ENCODE measurements at places on chromosomes 5 and 9. TPM values are rescaled to one million over a fixed set of nuclear protein-coding genes. Genes with fewer than 3 reads are reported as not detected.

NSD1 gene
- total RNA-seq, result 18.9 TPM

NIPAL4 gene
- 10.9 TPM for total RNA-seq

CD180 gene
- total RNA-seq, result not detected

ADAMTS2 gene
- 0.10 TPM for total RNA-seq

CNTNAP3B gene
- total RNA-seq, result 15.8 TPM

CTNND2 gene
- not detected for total RNA-seq

PCDHB9 gene
- not detected for total RNA-seq

CDKN2A gene
- not detected for total RNA-seq

Measured in A549 treated with Hydrocortisone at 1 μM for 4 hours (cell line).